ENCODE measurements at places on chromosomes 6 and 20.

GRCh38 chr6:47773005-47773404, 8.8 kb upstream of the OPN5 start:
- DNase-seq: no peak

DNA sequence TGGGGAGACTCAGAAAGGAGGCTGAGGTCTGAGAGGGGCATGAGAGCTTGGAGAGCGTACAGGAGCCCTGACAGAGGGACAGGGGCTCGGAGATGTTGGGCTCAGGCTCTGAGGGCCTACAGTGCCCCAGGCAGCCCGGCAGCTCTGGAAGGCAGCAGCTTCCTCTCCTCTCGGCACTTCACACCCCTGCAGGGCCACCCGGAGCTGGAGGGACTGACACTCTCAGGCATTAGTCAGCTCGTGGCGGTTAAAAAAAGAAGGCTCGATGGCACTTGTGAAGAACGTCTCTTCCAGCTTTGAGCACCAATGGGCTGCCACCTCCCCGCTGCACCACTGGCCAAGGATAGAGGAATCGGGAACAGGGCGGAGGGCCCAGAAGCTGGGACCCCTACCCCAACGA, 62.6 kb upstream of the SIRPA start:
- DNase-seq: no peak

GRCh38 chr6:97052152-97052787, 127.7 kb downstream of the KLHL32 start:
- DNase-seq: no peak

GRCh38 chr20:49704932-49705336, 8.7 kb downstream of the B4GALT5 start:
- no peak for DNase-seq

DNA sequence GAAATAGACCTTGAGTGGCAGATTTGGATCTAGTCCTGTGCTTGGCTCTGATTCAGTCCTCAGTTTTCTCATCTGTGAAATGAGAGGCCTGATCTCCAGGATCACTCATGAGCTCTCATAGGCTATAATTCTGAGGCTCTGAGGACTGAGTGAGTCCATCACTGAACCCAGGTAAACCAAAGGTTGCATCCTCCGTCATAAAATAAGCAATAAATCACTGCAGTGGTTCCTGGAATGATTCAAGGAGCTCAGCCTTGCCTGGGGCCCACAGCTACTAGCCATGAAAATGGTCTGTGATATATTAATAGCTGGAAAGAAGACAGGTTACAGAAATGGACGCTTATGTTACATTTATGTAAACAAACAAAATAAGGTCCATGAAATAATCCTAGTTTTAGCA, 124.8 kb downstream of the MAP3K7 start:
- DNase-seq: no peak

- no peak for DNase-seq
Observed at GRCh38 chr6:85498596-85499258, 48.8 kb downstream of the NT5E start.

- DNase-seq: peak; percentile 55
Observed at GRCh38 chr20:3911956-3912355, 22.8 kb downstream of the PANK2 start.

DNA sequence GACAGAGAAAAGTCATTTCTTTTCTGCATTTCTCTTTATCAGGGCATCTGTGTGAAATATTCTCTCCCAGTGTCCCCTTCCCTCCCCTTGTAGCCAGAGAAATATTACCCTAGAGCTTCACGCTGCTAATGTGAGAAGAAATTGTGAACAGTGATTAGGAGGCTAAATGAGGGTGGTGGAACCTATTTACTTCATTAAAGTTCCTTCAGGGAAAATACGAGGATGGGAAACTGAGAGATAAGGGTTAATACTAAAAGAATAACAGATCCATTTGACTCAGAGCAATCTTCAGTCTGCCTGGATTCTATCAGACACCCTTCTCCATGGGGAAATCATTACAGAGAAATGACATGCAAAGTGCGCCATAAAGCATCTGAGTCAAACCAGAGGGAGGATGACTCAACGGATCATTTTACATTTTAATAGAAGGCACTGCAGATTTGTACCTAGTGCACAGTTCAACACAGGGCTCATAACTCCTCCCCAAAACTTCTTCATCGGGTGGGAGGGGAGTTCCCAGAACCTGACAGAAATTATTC, 131.3 kb downstream of the GJA10 start:
- DNase-seq: peak; percentile 67

DNA sequence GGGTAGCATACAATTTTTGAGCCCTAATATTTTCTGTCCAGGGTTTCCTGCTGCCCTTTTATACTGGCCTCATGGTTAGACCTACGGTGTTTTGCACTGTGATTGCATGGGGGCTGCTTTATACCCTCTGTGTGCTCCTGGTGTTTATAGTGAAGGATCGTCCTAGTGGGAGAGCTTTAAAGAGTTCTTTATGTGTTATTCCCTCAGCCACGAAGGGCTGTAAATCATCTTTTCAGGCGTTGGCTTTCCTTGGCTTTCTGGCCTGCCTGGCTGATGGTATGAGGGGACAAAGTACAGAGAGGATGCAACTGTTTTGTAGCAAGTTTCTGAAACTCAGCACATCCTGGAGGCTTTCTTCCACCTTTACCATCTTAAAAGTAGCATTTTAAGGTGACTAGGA, 464.3 kb downstream of the EPM2A start:
- no peak for DNase-seq

DNA sequence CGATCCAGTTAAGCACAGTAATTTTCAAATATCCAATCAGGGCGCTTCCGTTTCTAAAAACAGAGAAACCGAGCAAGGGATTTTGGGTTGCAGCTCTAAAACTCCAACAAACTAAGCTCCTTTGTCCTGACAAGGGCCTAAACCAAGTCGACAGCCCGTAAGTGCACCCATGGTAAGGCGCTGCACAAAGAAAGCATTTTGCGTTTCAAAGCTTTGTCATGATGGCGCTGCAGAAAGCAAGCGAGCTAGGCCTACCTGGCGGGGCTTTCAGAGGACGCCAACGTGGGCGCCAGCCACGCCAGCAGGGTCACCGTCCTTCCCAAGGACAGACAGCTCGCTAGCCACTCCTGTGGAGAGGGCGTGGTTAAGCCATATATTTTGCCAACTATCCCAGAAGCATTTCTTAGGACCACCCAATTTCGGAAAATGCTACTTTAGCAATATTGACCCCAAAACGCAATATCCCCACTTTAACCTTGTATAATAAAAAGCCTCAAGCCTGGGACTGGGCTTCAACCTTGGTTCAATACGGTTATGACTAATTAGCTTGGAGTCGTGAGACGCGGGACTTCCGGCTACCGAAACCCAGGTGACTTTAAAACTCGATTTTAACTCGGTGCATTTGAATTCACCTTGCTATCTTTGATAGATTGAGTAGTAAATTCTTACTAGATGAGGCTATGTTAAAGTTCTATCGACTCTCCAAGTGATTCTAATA, 53.8 kb downstream of the TRIM38 start:
- no peak for DNase-seq

DNA sequence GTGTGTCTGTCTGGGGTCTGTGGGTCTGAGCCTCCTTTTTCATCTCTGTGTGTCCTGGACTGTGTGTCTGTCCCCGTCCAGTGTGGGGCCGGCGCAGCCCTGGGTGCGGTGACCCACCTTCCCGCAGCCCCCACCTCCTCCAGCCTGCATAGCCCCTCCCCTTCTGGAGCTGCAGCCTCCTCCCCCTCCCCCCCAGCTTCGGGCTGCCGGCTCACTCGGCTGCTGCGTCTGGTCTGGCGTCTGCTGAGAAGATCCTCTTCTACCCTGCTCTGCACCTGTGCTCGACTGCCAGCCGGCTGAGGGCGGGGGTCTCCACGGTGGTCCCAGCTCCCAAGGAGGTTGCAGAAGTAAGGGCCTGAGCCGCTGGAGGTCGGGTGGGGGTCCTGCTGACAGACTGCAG, 7.6 kb upstream of the LKAAEAR1 start:
- DNase-seq: no peak

DNA sequence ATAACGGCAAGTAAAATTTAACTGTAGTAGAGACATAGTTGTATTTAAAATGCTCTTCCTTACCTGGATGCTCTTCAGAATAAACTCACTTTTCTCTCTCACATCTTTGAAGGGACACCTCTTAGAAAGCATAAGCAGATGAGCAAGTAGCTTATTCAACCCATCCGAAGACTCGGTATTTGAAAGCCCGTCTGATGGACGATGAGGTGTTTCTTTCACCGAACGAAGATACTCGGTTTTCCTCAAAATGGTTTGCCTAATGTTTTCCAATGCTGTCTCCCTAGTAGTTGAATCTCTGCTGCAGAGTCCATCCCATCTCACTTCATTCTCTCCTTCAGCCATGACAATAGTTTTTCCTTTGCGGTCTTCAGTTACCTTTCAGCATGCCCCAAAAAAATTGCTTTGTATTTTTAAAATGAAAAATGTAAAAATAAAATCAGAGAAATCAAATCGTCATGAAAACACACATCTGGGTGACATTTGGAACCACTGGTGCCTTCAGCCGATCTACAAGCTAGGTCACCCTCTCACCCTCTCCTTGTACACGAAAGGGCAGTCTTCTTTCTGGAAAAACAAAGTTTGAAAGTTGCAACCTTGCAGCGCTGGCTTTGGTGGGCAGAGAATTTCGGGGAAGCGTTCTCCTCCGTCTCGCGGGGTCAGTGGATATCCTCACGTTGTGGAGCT, 772 bp downstream of the SESN1 start:
- no peak for DNase-seq

- no peak for DNase-seq
Observed at GRCh38 chr20:32114305-32114960, 4.9 kb downstream of the TM9SF4 start.

GRCh38 chr6:36360241-36361054, 23.8 kb upstream of the BNIP5 start:
- DNase-seq: peak; percentile 86

DNA sequence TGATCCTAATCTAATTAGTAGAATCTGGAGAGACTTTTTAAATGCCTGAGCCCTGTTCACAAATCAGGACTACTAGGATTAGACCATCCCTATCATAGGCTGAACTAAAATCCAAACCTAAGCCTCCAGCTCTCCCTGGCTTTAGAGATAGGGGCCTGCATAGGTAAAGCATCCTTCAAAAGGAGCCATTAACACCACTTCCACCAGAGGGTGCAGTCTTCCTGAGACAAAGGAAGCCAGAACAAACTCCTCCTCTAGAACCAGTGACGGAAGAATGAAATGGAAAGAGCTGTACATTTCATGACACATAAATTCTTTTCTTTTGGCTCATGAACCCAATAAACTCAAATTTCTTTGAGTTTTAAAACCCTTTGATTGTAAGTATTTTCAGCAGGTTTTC, 291.2 kb upstream of the ADGRB3 start:
- peak; percentile 71 for DNase-seq

GRCh38 chr20:46252352-46253091, 55.8 kb downstream of the CDH22 start:
- no peak for DNase-seq

DNA sequence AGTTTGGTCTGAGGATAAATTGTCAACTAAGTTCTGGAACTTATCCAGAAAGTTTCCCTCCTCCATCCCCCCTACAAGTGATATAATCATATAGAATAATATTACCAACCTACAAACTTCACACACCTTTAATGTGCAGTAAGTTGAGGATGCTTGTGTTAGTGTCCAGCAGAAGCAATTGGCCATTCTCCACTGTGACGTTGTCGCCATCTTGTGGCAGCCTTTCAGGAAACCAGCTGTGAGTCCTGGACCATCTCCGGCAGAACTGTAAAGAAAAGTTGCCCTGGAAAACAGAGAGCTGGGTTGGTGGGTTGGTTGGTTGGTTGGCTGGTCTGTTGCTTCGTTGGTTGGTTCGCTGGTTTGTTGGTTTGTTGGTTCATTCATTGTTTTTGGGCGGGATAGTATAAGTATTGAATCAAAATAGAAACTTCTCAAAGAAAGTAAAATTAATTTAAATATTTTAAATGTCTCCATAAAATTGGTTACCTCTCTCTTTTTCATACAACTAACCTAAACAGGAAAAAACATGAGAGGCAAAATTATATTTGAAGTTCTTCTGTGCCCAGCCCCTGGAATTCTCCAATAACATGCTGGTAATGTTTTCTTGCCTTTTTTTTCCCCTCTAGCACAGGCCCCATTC, 127.5 kb downstream of the PKHD1 start:
- DNase-seq: peak; percentile 37

DNA sequence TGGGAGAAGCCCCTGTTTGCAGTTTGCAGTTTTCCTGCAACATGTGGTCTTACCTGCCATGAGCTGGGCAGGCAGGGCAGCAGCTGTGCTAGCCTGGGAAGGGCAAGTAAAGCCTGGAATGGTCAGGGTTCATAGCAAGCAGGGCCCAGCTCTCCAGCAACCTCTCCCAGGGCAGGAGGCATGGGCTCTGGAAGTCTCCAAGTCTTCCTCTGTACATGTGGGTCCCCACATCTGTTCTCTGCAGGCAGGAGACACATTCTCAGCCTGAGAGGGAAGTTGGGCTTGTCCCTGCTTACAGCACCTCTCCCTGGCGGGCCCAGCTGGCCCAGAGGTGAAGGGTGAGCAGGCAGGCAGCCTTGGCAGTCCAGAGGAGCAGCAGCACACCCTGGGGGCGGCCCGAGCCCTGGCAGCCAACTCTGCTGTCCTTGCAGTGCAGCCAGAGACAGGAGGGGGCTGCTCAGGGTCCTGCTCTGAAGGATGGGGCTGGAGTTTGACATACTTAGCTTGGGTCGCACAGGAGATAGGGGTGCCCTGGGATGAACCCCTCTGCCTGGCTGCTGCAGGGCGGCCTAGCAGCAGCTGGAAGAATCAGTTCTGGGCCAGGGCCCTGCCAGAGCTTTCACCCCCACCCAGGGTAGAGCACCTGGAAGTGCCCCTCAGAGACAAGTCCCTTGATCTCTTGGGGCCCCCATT, 176.0 kb downstream of the MRPL14 start:
- DNase-seq: peak; percentile 11

GRCh38 chr20:17624551-17625245, 54.8 kb downstream of the DSTN start:
- no peak for DNase-seq

- DNase-seq: no peak
Observed at GRCh38 chr6:5464099-5464885, 203.0 kb downstream of the FARS2 start.

- DNase-seq: no peak
Observed at GRCh38 chr6:28558629-28559028, 32.9 kb downstream of the GPX5 start.

GRCh38 chr6:137241481-137242038, 22.4 kb upstream of the IFNGR1 start:
- DNase-seq: no peak

GRCh38 chr6:26457264-26457805, 420 bp upstream of the BTN2A1 start:
- DNase-seq: peak; percentile 41

DNA sequence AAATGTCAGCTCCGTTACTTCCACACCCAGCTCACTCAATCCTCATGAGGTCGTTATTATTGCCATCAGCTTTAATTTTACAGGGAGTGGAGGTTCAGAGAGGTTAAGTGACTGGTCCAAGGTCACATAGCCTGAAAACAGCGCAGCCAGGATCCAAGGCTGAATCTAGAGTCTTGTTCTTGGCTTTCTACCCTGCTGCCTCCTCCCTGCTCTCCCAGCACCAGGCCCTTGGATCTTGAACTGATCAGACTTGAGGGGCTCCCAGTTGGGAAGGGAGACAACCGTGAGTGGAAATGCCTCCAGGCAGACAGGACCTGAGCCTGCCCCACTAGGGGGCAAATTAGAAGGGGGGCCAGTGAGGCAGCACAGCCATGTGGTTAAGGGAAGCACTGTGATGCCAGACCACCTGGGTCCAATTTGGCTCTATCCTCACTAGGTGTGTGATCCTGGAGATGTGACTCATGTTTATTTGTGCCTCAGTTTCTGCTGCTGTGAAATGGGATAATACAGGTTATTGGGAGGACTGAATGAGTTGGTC, 135.6 kb upstream of the PTPN1 start:
- DNase-seq: no peak

- no peak for DNase-seq
Observed at GRCh38 chr20:2335096-2335870, 39.5 kb downstream of the TGM3 start.
